Activated naive CD4-positive, alpha-beta T cell treated with anti-CD3 and anti-CD28 coated beads for 36 hours (primary cell): ENCODE measurements at places on chromosomes 3 and 15. TPM values are rescaled to one million over a fixed set of nuclear protein-coding genes. Genes with fewer than 3 reads are reported as not detected.

DNA sequence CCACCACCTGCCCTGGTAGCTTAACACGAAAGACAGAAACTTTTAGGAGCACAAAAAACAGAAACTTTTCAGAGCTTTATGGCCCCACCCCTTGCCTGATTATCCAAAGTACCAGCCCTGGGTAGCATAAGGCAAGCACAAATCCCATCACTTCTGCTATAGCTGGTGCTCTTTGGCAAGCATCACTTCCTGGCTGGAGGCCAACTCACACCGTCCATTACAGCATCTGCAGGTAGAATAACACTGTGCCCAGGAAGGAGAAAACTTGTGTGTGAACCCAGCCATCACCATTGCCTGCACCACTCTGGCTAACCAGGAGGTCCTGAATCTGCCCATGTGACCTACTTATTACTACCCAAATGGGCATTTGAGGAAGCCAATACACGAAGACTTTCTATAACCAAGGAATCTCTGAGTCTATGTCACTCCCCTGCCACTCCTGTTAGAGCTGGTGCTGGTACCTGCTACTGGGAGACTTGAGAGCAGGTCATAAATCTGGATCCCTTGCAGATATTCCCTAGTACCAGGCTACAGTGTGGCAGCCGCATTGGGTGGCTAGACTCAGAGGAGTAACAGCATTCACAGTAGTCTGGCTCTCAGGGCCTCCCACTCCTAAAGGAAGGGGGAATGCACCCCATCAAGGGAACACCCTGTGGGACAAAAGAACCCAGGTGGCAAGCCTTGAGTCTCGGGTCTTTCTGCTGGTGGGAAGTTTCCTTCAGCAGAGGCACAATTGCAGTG lies 73.3 kb upstream of the AKAP13 start:
- DNase-seq, result no peak
- no peak overlapping the region for H3K4me3 ChIP-seq
- no peaks in the 10 kb centered on the region for H3K36me3 ChIP-seq
- H3K27ac ChIP-seq, result no peak overlapping the region
- H3K27me3 ChIP-seq, result no peaks in the 10 kb centered on the region

DNA sequence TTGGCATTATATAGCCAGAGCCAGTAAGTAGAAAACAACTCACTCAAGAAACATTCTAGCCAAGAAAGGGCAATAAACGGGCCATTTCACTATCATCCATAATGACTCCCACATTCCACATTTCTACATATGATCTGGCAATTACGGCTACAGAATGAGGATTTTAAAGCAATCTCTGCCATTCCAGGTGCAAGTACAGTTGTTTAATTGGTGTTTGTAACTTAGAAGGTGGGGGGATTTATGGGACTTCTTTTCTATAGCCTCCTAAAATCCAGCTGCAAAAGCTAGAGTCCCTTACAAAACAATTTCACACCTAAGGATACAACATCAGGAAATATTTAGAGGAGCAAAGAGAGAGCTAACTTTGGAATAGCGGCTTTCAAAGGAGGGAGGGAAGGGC lies 295.4 kb upstream of the RORA start:
- DNase-seq, result no peak
- no peaks in the 10 kb centered on the region for H3K36me3 ChIP-seq
- no peaks in the 10 kb centered on the region for H3K4me1 ChIP-seq

LRRC49 gene
- total RNA-seq, result not detected

- no peaks in the 10 kb centered on the region for H3K4me1 ChIP-seq
- peaks cover 9% of the 10 kb centered on the region for H3K27me3 ChIP-seq
- no peak overlapping the region for H3K27ac ChIP-seq
- no peaks in the 10 kb centered on the region for H3K36me3 ChIP-seq
- DNase-seq, result no peak
These were observed 66.7 kb upstream of the PRICKLE2 start for GRCh38 chr3:64291956-64292355.

ADAMTS17 gene
- total RNA-seq, result 1.0 TPM

DNA sequence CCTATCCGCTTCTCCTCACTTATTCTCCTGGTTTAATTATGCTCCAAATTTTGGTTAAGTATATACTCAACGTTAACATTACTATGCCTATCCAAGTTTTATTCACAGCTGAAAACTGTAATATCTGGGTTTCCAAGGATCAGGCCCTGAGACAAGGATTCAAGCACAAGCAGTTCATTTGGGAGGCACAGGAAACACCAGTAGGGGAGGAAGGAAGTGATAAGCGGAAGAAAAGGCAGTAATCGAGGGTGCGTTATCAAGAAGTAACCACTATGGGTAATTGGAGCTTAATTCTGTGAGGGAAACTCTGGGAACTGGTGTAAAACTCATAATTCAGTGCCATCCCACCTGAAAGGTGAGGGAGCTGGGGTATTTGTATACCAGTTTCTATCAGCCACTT lies 120.3 kb downstream of the KCNAB1 start:
- no peaks in the 10 kb centered on the region for H3K36me3 ChIP-seq
- H3K4me3 ChIP-seq, result no peak overlapping the region
- no peaks in the 10 kb centered on the region for H3K4me1 ChIP-seq
- no peak overlapping the region for H3K27ac ChIP-seq
- DNase-seq, result no peak

SKOR1 gene
- total RNA-seq, result 0.15 TPM

- H3K36me3 ChIP-seq, result peaks cover 4% of the 10 kb centered on the region
- H3K27ac ChIP-seq, result no peak overlapping the region
- H3K4me3 ChIP-seq, result no peak overlapping the region
- no peaks in the 10 kb centered on the region for H3K4me1 ChIP-seq
- no peak for DNase-seq
These were observed 119.3 kb downstream of the LRRK1 start for GRCh38 chr15:101038327-101039003.

GRCh38 chr3:51992017-51992682 lies 3.5 kb downstream of the RPL29 start:
- peaks cover 43% of the 10 kb centered on the region for H3K36me3 ChIP-seq
- peak overlapping the region; percentile 53 for H3K27ac ChIP-seq
- peaks cover 28% of the 10 kb centered on the region for H3K4me1 ChIP-seq

DNA sequence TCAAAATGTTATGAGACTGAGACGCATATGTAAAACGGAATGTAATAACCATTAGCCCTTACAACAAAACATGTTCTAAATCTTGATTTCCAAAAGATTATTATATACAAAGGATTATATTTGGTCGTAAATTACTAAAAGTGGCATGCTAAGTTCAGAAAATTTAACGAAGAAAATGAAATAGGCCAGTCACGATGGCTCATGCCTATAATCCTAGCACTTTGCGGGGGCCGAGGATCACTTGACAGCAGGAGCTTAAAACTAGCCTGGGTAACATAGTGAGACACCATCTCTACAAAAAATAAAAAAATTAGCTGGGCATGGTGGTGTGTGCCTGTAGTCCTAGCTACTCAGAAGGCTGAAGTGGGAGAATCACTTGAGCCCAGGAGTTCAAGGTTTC lies 29.0 kb downstream of the ACAD11 start:
- H3K36me3 ChIP-seq, result peaks cover 23% of the 10 kb centered on the region
- no peak for DNase-seq
- H3K27me3 ChIP-seq, result no peaks in the 10 kb centered on the region
- H3K4me3 ChIP-seq, result no peak overlapping the region
- peaks cover 6% of the 10 kb centered on the region for H3K4me1 ChIP-seq

GRCh38 chr3:25531971-25532370 lies 103.9 kb downstream of the RARB start:
- no peak overlapping the region for H3K27ac ChIP-seq
- no peaks in the 10 kb centered on the region for H3K36me3 ChIP-seq

DNA sequence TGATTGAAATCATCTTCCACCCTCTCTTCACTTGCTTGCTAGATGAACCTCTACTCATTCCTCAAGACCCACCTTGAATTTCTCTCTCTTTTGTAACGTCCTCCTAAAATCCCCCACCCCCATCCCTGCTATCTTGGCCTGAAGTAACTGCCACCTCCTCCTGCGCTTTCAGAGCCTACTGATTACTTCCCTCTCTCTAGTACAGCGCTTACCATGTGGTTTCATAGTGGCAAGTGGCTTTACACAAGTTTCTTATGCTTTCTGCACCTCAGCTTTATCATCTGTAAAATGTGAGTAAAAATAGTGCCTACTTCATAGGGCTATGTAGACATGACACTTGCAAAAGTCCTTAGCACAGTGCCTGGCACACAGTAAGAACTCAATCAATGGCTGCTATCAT lies 28.7 kb upstream of the DAZL start:
- no peak overlapping the region for H3K4me3 ChIP-seq
- H3K27me3 ChIP-seq, result no peaks in the 10 kb centered on the region
- no peak overlapping the region for H3K27ac ChIP-seq
- H3K4me1 ChIP-seq, result no peaks in the 10 kb centered on the region

- no peaks in the 10 kb centered on the region for H3K36me3 ChIP-seq
- H3K27ac ChIP-seq, result no peak overlapping the region
- peaks cover 8% of the 10 kb centered on the region for H3K4me1 ChIP-seq
- H3K4me3 ChIP-seq, result no peak overlapping the region
These were observed 159.7 kb upstream of the POU1F1 start for GRCh38 chr3:87435926-87436620.

GRCh38 chr3:172159376-172159775 lies 120.0 kb downstream of the FNDC3B start:
- no peak for DNase-seq
- H3K36me3 ChIP-seq, result no peaks in the 10 kb centered on the region

GRCh38 chr3:79012530-79012913 lies 755.3 kb downstream of the ROBO1 start:
- no peaks in the 10 kb centered on the region for H3K4me1 ChIP-seq
- no peak for DNase-seq
- H3K36me3 ChIP-seq, result no peaks in the 10 kb centered on the region
- no peak overlapping the region for H3K27ac ChIP-seq

- H3K27me3 ChIP-seq, result peaks cover 3% of the 10 kb centered on the region
- DNase-seq, result no peak
- peaks cover under 1% of the 10 kb centered on the region for H3K36me3 ChIP-seq
- no peak overlapping the region for H3K4me3 ChIP-seq
- no peak overlapping the region for H3K27ac ChIP-seq
These were observed 11.8 kb upstream of the MYO5A start for GRCh38 chr15:52540374-52541012.

- DNase-seq, result no peak
- H3K36me3 ChIP-seq, result no peaks in the 10 kb centered on the region
- no peak overlapping the region for H3K4me3 ChIP-seq
- H3K27me3 ChIP-seq, result no peaks in the 10 kb centered on the region
- H3K27ac ChIP-seq, result no peak overlapping the region
These were observed 210.5 kb downstream of the GABRB3 start for GRCh38 chr15:26562336-26562735.

DNA sequence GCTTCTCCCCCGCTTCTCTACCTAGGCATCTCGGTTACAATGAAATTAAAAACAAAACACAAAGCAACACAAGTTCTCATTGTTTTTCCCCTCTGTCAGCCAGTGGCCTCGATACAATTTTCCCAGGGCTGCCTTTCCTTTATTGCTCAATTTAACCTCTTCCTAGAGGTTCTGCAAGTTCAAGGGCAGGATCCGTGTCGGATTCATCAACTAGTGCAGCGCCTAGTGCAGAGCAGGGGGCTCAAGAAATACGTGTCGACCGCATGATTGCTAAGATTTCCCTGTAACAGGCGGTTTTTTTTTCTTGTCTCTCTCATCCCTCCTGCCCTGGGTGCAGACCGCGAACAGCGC lies 1.4 kb upstream of the BHLHE40 start:
- H3K4me1 ChIP-seq, result peaks cover 47% of the 10 kb centered on the region
- DNase-seq, result peak; percentile 57
- H3K4me3 ChIP-seq, result peak overlapping the region; percentile 96

GRCh38 chr3:97911459-97911858 lies 60.8 kb downstream of the RIOX2 start:
- no peaks in the 10 kb centered on the region for H3K27me3 ChIP-seq
- H3K4me1 ChIP-seq, result peaks cover 17% of the 10 kb centered on the region
- H3K27ac ChIP-seq, result peak overlapping the region; percentile 79
- DNase-seq, result no peak
- peaks cover 12% of the 10 kb centered on the region for H3K36me3 ChIP-seq
- no peak overlapping the region for H3K4me3 ChIP-seq

FANCD2OS gene
- not detected for total RNA-seq

DNA sequence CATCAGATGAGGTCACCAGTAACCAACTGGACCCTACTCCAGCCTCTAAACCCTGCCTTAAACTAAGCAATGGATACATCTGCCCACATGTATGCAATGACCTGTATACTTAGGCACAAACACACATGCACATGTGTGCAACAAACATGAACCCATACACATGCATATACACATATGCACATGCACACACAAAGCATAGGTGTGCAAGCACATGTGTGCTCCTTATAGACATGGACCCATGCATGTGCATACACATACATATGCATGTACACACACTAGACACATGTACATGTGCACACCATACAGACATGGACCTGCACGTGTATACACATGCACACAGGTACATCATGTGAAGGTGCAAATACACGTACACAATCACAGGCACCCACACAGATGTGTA lies 8.6 kb upstream of the TRH start:
- H3K4me1 ChIP-seq, result no peaks in the 10 kb centered on the region
- peaks cover 3% of the 10 kb centered on the region for H3K27me3 ChIP-seq
- no peak overlapping the region for H3K27ac ChIP-seq
- no peak for DNase-seq
- H3K36me3 ChIP-seq, result no peaks in the 10 kb centered on the region

CHRNB4 gene
- not detected for total RNA-seq

DNA sequence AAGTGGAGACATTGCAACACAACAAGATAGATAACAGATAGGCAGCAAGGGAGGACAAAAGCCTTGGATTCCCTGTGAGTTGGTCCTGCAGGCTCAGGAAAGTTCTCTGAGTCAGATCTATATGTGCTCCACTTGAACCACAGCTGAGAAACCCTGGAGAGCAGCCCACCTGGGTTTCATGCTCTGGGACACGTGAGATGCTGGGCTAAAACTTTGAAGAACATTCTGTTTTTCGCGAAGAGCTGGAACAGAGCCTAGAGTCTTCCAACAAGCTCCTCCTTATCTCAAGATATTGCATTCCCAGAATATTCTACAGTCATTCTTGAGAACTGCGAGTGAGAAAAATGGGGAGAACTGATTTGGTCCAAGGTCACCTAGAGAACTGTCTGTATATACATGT lies 583.0 kb upstream of the ROBO1 start:
- H3K27ac ChIP-seq, result no peak overlapping the region
- no peaks in the 10 kb centered on the region for H3K4me1 ChIP-seq
- no peak overlapping the region for H3K4me3 ChIP-seq
- DNase-seq, result no peak
- no peaks in the 10 kb centered on the region for H3K27me3 ChIP-seq

- no peaks in the 10 kb centered on the region for H3K36me3 ChIP-seq
- no peak overlapping the region for H3K27ac ChIP-seq
- DNase-seq, result no peak
- H3K4me3 ChIP-seq, result no peak overlapping the region
- H3K27me3 ChIP-seq, result peaks cover 12% of the 10 kb centered on the region
These were observed 190.7 kb downstream of the RORA start for GRCh38 chr15:61038387-61038786.

GRCh38 chr15:93144463-93145236 lies 55.6 kb upstream of the RGMA start:
- DNase-seq, result no peak
- no peak overlapping the region for H3K4me3 ChIP-seq
- no peaks in the 10 kb centered on the region for H3K36me3 ChIP-seq
- H3K4me1 ChIP-seq, result peaks cover 3% of the 10 kb centered on the region
- no peaks in the 10 kb centered on the region for H3K27me3 ChIP-seq

ZNF662 gene
- total RNA-seq, result 1.5 TPM

GRCh38 chr3:188006726-188007393 lies 147.1 kb upstream of the LPP start:
- DNase-seq, result peak; percentile 21
- no peaks in the 10 kb centered on the region for H3K36me3 ChIP-seq
- H3K4me3 ChIP-seq, result no peak overlapping the region
- H3K27ac ChIP-seq, result no peak overlapping the region
- peaks cover 14% of the 10 kb centered on the region for H3K4me1 ChIP-seq
- H3K27me3 ChIP-seq, result no peaks in the 10 kb centered on the region
